Fibroblast of skin of left biceps (primary cell): ENCODE measurements at places on chromosomes 1 and 21.

- DNase-seq, result no peak
Observed at GRCh38 chr1:17405898-17406759, 33.3 kb downstream of the RCC2 start.

DNA sequence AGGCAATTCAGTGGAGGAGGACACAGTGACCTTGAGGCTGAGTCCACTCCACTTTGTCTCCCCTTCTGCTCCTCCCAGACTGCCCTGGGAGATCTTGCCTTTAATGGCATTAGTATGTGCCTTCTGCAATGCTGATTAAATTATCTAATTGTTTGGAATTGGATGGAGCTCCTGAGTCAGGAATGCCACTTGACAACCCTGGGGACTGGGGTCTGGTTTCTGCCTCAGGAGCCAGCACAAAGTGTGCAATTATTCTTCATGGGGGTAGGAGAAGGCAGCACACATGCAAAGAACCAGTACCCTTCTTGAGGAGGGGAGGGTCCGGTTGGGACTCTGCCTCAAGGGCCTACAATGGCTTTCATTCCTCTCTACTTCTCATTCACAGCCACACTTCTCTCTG lies 11.9 kb upstream of the PLXNA2 start:
- no peak for DNase-seq

DNA sequence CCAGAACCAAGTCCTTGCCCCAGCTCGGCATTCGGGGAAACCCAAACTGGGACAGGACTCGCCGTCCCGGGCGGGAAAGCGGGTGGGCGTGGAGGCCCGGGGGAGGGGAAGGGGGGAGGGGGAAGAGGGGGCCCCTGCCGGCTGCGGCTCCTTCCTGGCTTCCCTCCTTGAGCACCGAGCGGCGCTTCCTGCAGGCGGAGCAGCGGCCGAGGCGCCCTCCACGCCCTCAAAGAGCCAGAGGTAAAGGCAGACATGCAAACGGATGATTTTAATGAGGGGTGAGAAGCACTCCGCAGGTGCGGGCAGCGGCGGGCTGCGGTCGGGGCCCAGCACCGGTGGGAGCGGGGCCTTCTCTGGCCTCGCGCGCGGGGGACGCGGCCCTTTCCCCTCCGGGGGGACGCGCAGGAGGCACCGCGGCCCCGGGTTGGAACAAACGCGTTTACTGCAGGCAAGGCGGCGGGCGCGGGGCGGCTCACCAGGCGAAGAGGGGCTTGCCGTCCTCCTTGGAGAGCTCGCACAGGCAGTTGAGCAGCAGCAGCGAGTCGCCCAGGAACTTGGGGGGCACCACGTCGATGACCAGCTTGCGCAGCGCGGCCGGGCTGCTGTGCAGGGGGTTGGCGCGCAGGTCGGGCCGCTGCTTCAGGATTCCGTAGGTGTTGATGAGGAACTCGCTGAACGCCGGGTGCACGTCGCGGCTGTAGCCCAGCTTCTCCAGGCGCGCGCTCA lies 5.7 kb upstream of the FTCD start:
- DNase-seq, result no peak

DNA sequence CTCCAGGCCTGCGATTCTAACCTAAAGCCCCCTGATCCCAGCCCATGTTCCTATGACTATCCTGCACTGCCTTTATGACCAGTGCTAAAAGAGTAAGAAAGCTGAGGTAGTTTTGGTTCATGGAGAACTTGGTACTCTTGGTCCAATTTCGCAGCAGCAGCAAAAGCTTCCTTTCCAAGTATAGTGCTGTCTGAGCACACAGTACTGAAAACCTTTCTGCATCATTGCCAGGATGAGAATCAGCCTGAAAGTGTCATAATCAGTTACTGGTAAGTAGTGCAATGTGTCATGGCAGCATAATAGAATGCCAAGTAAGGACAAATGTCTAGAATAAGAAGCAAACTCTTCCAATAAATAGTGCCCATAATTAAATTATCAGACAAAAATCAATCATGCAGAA lies 889.6 kb upstream of the ADGRL4 start:
- DNase-seq, result no peak

GRCh38 chr1:41358131-41359021 lies 2.9 kb upstream of the FOXO6 start:
- no peak for DNase-seq

GRCh38 chr1:9835758-9836631 lies 12.2 kb upstream of the CLSTN1 start:
- no peak for DNase-seq

DNA sequence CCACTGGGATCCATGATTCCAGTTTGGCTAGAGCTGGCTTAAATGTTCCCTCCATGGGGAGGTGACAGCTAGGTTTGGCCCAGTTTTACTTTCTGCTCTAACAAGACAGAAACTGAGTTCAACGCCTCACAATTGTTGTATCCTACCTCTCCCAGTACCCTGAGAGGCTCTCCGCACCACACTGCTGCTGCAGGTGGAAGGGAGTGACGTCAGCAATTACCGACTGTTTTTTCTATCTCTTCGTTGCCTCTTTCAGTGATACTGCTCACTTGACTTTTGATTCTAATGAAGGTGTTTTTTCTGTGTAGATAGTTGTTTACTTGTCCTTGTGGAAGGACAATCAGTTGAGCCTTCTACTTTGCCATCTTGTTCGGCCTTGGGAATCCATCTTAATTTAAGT lies 204.9 kb upstream of the DUSP10 start:
- DNase-seq, result no peak

- no peak for DNase-seq
Observed at GRCh38 chr1:64983110-64983509, 16.8 kb upstream of the JAK1 start.

DNA sequence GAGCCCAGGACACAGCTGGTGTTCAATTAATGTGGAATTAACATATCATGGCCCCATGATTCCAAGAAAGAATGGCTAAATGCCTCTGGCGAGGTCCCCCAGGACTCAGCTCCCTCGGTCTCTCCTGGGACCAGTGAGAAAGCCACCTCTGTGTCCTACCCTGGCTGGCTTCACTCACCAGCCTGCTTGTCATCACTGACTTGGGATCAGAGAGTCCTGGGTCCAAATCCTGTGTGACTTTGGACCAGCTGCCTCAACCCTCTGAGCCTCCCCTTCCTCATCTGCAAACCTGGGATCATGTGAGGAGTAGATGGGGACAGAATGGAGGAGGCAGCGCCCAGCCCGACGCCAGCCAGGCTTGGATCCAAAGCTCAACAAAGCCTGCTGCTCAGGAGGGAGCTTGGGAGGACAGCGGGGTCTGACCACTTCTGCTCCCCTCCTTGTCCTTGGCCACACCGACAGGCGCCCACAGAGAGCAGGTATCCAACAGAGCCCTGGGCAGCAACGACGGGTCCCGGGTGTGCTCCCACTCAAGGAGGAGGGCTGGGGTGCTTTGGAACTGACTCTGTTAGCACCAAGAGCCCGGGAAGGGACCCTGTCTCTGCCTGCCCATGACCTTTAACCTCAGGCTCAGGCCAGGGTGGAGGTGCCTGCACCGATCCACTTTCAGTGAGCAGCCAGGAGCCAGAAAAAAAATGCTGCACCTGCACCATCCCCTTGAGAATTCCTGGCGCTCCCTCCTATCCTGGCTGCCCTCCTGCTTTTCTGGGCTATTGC lies 3.2 kb downstream of the SH2D5 start:
- no peak for DNase-seq

GRCh38 chr1:237932816-237933215 lies 42.1 kb upstream of the ZP4 start:
- no peak for DNase-seq

- DNase-seq, result no peak
Observed at GRCh38 chr1:163178628-163179027, 24.1 kb downstream of the RGS5 start.

- no peak for DNase-seq
Observed at GRCh38 chr1:212181015-212181882, 104.0 kb upstream of the PPP2R5A start.

- DNase-seq, result no peak
Observed at GRCh38 chr1:160429702-160430535, 29.6 kb downstream of the VANGL2 start.

GRCh38 chr1:41648230-41648629 lies 163.7 kb upstream of the EDN2 start:
- no peak for DNase-seq

DNA sequence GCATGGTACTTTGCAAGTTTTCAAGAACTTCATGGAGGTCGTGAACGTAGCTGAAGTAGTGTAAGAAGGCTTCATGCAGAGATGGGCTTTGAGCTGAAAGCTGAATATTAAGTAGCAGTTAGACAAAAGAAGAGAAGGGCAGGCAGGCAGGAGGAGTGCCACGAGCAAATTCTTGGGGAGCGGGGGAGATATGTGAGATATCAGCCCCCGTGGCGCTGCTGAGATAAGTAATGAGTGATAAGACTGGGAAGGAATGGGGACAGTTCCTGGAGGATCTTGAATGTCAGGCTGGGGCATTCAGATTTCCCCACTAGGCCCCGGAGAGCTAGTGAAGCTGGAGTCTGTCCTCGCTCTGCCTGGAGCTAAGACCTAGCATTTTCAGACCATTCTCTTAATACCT lies 27.9 kb upstream of the KIRREL1 start:
- no peak for DNase-seq

DNA sequence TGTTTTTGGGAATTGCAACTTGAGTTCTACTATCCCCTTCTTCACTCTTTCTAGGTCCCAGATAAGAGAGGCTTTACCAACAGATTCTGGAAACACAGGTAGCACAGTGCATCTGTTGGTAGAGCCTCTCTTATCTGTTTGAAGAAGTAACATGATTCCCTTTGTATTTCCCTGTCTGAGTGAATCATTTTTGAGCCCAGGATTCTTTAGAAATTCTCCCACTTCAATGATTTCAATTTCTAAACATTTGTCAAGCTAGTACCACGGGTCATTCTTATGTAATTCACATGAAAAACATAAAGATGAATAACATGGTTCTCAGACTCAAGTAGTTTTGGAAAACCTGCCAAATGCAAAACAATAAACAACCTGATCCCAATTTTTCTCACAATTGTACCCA lies 72.0 kb upstream of the DUSP10 start:
- DNase-seq, result no peak

- DNase-seq, result no peak
Observed at GRCh38 chr1:19124273-19124672, 85.8 kb downstream of the UBR4 start.

DNA sequence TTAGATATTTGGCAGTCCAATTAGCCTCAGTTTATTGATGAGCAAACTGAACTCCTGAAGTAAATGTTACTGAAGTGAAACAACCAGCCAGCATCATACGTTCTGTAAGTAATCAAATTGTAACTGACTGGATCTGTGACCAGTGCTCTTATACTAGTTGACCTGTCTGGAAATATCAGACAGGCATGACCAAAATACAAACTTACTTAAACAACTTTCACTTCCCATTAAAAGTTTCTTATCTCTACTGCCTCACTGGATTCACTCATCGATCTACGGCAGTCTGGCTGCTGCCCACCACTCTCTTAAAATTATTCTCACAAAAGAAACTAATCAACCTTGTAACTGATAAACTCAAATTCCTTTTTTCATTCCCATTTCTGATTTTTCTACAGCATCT lies 56.4 kb downstream of the WDR3 start:
- DNase-seq, result no peak

GRCh38 chr1:13807209-13807608 lies 107.2 kb downstream of the PRDM2 start:
- DNase-seq, result no peak

DNA sequence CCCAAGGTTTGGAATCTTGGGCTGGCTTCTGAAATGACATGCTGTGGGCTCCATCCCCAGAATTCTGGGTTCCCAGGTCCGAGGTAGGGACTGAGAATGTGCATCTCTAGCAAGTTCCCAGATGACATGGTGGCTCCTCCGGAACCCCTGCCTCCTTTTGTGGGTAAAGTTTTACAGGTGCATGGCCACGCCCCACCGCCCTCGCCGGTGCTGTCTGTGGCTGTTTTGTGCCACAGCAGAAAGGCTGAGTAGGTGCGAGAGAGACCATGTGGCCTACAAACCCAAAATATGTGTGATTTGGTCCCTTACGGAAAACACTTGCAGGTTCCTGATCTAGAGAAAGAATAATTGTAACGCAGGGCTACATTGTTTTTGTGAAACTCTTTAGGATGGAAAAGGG lies 30.9 kb downstream of the SKI start:
- DNase-seq, result no peak

- no peak for DNase-seq
Observed at GRCh38 chr1:89557956-89558355, 33.3 kb downstream of the LRRC8B start.

- DNase-seq, result no peak
Observed at GRCh38 chr1:93434987-93435386, 12.9 kb upstream of the FNBP1L start.

DNA sequence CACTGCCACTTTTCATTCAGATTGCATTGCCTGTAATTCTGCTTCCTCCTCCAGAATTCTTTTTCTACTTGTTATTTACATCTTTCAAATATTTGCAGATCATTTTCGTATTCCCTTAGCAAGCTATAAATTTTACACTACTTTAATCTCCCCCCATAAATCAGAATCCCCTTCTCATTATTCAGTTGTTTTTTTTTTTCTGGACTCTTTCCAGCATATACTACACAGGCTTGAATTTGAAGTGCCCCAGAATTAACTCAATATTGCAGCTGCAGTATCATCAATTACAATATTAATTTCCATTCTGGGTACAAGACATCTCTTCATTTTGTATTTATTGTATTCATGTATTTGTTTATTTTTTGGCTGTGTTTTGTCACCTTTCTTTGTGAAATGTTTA lies 1494.3 kb downstream of the AMY1C start:
- no peak for DNase-seq

DNA sequence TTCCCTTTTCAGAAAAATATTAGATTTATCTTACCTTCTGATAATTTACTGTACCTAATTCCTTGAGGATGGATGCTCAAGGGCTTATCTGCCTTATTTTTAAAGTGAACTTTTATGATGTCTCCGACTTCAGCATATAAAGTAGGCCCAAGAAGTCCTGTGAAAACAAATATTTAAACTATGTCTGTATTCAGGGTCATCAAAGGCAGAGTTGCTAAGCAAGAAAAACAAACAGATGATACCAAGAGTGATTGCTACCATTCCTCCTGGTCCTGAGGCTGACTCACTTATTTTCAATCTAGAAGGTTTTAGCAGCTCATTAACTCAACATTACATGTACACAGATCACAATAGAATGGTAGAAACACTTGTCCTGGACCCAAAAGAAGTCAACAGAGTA lies 14.1 kb downstream of the F5 start:
- no peak for DNase-seq

GRCh38 chr1:165659581-165659895 lies 28.5 kb downstream of the MGST3 start:
- DNase-seq, result no peak

GRCh38 chr1:156095906-156096508 lies 13.7 kb upstream of the MEX3A start:
- no peak for DNase-seq

DNA sequence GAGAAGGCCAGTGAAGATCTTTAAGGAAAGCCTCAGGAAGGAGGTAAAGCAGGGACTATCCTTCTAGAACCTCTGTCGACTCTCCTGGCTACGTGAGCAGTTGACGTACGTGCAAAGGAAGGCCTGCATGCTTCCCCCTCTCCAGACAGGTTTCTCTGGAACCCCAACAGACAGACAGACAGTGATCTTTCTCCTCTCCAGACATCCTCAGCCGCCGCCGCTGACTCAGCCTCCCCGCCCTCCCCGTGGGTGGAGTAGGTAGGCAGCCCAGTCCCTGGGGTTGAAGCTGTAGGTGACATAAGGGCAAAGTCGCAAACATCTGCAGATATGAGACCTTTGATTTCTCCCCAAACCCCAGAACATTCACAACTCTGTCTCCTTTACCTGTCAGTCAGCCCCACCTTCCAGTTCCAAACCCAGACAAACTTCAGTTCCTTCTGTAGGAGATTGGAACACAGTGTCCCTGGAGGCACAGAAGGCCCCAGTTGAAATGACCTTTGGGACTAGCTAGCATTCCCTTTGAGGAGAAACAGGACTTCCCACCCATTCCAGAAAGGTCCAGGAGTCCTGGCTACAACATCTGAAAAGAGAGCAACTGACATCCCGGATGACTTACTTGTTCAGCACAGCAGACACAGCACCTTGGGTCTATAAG lies 146.0 kb upstream of the JUN start:
- DNase-seq, result no peak
